NCI-H774 (cell line): ENCODE measurements at places on chromosomes 1 and 21.

- no peak for DNase-seq
These were observed 209.0 kb downstream of the RHOU start for GRCh38 chr1:228944296-228944695.

- DNase-seq = peak; percentile 31
These were observed 15.2 kb downstream of the WLS start for GRCh38 chr1:68217060-68217554.

DNA sequence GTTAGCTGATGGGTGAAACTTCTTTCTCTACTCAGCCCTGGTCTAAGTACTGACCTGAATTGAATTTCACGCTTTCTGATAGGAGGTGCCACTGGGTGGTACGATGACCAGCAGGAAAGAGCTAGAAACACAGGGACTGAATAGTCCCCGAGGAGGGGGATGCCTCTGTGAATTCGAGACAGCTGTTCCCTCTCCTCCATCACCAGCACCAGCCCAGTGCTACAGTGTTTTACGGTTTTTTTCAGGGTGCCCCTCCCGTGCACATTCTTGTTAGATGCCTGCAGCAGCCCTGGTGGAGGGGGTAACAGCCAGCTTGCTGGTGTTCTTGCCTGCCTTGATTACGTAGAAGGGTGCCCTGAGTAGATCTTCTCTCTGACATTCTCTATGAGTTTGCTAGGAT is 7.1 kb downstream of the HUNK start:
- DNase-seq = no peak

- DNase-seq = no peak
These were observed 201.7 kb upstream of the CHRM3 start for GRCh38 chr1:239184561-239185244.

DNA sequence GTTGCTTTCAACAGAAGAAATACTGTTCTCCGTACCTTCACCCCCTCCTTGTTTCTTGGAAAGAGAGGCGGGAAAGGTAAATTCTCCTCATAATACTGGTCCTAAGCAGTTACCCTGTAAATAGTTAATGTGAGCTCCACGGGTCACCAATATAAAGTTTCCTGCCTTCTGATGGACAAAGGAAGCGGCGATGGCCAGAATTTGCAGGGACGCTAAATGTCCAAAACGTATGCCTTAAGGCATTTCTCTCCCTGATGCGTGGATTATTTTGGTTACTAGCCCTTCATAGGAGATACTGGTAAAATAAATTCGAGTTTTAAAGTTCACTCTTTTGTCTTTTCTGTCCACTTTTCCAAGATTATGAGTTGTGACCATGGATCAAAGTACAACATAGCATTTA is 898 bp upstream of the PTGS2 start:
- DNase-seq = no peak
